Airway epithelial cell (primary cell): ENCODE measurements at places on chromosomes 2 and 18. TPM values are rescaled to one million over a fixed set of nuclear protein-coding genes. Genes with fewer than 3 reads are reported as not detected.

The AGXT gene
- not detected in 2 replicates for total RNA-seq

The EPB41L3 gene
- total RNA-seq: 1.6 and 5.8 TPM in 2 replicates

The SLC4A5 gene
- total RNA-seq: 0.14 TPM in 1 of 2 replicates, not detected in the other

The TRAF3IP1 gene
- 7.6 and 12.2 TPM in 2 replicates for total RNA-seq

The AQP4 gene
- 0.42 TPM in 1 of 2 replicates, not detected in the other for total RNA-seq

The IRS1 gene
- total RNA-seq: 27.2 and 43.3 TPM in 2 replicates

The UPP2 gene
- total RNA-seq: not detected in 2 replicates

The MC4R gene
- not detected in 2 replicates for total RNA-seq

The CCDC150 gene
- total RNA-seq: 1.2 and 5.9 TPM in 2 replicates

The PLB1 gene
- total RNA-seq: 2.2 and 3.0 TPM in 2 replicates

The FBXO48 gene
- total RNA-seq: 0.28 and 0.56 TPM in 2 replicates

The DUSP2 gene
- total RNA-seq: 4.9 and 6.5 TPM in 2 replicates

The DSG1 gene
- total RNA-seq: 46.9 and 48.9 TPM in 2 replicates

The CYRIA gene
- total RNA-seq: 0.84 and 1.1 TPM in 2 replicates

The CXCR1 gene
- total RNA-seq: not detected in 2 replicates

The FSHR gene
- total RNA-seq: not detected in 2 replicates

The ATOH8 gene
- total RNA-seq: 0.05 and 0.07 TPM in 2 replicates

The PJVK gene
- 0.74 and 0.78 TPM in 2 replicates for total RNA-seq

The LTBP1 gene
- 37.7 and 45.5 TPM in 2 replicates for total RNA-seq

The UGT1A9 gene
- not detected in 2 replicates for total RNA-seq

The KCNF1 gene
- total RNA-seq: 0.35 TPM in 1 of 2 replicates, not detected in the other

The ANKRD29 gene
- total RNA-seq: 4.0 and 13.9 TPM in 2 replicates

The KIAA2012 gene
- total RNA-seq: not detected in 2 replicates

The TBR1 gene
- not detected in 2 replicates for total RNA-seq

The RAD51AP2 gene
- total RNA-seq: 0.05 and 0.14 TPM in 2 replicates

The ALKAL2 gene
- not detected in 2 replicates for total RNA-seq

The ADD2 gene
- total RNA-seq: not detected in 2 replicates

The CENPA gene
- 6.2 and 12.6 TPM in 2 replicates for total RNA-seq

The SLC9A4 gene
- not detected in 2 replicates for total RNA-seq

The PRKCE gene
- total RNA-seq: 1.7 and 6.5 TPM in 2 replicates

The SERPINB8 gene
- total RNA-seq: 15.0 and 17.1 TPM in 2 replicates

The SNED1 gene
- 0.05 and 0.14 TPM in 2 replicates for total RNA-seq

The COLEC12 gene
- not detected in 2 replicates for total RNA-seq

The PSMA8 gene
- not detected in 2 replicates for total RNA-seq
